ENCODE measurements at places on chromosomes 6 and 20. TPM values are rescaled to one million over a fixed set of nuclear protein-coding genes. Genes with fewer than 3 reads are reported as not detected.

ENPP5 gene
- 0.82 TPM for total RNA-seq

PRRT1 gene
- total RNA-seq: 0.57 TPM

ACTL10 gene
- not detected for total RNA-seq

EPHA7 gene
- 0.17 TPM for total RNA-seq

PARD6B gene
- 1.6 TPM for total RNA-seq

PAQR8 gene
- total RNA-seq: 4.4 TPM

SLC25A27 gene
- 20.7 TPM for total RNA-seq

MROH8 gene
- total RNA-seq: 4.0 TPM

EEF1A2 gene
- total RNA-seq: not detected

TGM3 gene
- 0.19 TPM for total RNA-seq

TGM2 gene
- total RNA-seq: 17.0 TPM
